ENCODE measurements at places on chromosomes 6 and 20.

DNA sequence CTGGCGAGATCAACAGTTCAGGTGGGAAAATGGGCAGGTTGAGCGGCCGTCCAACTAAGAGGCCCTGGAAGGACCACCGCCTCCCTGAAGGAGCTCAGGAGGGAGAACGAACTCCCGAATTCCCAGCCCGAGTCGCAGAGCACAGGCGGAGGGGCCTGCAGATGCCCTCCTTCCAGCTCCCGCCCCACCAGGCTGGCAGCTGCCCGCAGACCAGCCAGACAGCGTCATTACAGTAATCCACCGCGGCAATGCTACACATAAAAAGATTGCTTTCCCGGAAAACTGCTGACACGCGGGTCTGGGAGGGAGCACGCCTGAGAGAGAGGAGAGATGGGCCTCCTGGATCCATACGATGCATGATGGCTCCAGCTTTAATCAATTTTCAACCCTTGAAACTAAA lies 30.5 kb upstream of the SLCO4A1 start:
- DNase-seq, result no peak

GRCh38 chr20:18628330-18628920 lies 40.6 kb downstream of the DTD1 start:
- DNase-seq, result no peak

- DNase-seq, result no peak
Measured at GRCh38 chr6:135905604-135906300, 54.3 kb downstream of the PDE7B start.

- DNase-seq, result no peak
Measured at GRCh38 chr20:58011106-58011946, 217.1 kb downstream of the ANKRD60 start.

DNA sequence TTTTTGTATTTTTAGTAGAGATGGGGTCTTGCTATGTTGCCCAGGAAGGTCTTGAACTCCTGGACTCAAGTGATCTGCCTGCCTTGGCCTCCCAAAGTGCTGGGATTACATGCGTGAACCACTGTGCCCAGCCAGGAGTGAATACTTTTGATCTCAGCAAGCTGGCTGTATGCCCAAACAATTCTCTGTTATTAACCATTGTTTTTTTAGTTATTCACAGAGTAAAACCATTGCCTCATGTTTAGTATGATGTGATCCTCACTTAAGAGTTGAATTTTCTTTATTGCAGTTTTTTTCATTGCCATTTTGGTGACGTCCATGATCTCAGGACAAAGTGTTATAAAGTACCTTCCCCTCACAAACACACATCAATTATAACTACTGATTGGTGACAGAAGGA lies 14.8 kb downstream of the C6orf141 start:
- no peak for DNase-seq

DNA sequence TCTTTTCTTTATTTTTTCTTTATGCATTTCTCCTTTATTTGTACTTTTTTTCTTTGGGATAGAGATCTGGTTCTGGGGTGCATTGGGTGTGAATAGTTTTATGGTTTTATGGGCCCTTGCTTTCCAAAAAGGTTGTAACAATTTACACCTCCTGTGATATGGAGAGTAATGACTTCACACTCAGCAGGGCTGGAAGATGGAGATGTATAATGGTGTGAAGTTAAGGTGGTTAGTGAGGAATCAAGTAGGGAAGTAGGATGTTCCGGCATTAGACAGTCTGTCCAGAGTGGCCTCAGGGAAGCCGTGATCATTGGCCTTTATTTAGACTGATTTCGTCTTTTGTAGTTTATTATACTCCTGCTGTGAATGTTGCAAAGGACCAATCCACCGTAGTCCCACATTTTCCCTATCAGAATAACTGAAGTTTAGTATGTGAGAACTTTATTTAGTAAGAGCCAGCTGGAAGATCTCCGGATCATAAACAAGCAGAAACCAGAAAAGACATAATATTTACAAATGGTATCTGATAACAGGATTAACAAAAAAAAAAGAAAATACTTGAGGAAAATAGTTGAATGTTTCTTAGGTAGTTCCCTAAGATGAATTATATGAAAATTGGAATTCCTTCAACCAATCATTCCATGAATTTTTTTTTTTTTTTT lies 255.5 kb downstream of the TBC1D7 start:
- DNase-seq, result no peak

DNA sequence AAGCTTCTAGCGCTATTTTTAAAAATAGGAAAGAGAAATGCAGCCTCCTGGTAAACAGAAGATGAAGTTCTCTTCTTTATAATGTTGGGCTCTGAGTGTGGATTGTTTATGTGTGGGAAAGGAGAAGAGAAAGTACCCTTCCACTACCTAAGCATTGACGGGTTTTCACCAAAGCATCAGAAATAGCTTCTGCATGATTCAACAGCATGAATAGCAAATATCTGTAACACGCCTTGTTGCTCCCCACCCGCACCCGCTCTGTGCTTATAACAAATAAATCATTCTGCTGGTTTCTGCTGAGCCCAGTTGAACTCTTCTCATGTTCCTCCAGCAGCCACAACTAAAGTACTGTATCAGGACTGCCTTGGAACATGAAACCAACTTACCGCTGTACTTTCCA lies 20.7 kb downstream of the TXLNB start:
- peak; percentile 53 for DNase-seq

DNA sequence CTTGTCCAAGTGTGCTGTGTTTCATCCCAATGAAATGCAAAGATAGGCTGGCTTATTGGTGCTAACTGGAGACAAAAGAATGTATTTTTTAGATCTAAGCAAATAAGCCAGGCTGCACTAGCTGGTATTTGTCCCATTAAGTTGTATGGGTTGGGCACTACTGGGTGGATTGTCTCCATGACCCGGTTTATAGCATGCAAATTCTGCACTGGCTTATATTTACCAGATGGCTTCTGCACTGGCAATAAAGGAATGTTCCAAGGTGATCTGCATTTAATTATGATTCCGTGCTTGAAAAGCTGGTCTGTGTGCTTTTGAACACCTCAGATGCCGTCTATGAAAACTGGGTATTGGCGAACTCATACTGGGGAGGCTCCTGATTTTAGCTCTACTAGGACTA lies 61.4 kb upstream of the MOCS1 start:
- DNase-seq, result no peak

GRCh38 chr20:58310291-58310782 lies 822 bp downstream of the RAB22A start:
- DNase-seq, result no peak

- no peak for DNase-seq
Measured at GRCh38 chr20:34213213-34213612, 28.0 kb upstream of the ASIP start.

DNA sequence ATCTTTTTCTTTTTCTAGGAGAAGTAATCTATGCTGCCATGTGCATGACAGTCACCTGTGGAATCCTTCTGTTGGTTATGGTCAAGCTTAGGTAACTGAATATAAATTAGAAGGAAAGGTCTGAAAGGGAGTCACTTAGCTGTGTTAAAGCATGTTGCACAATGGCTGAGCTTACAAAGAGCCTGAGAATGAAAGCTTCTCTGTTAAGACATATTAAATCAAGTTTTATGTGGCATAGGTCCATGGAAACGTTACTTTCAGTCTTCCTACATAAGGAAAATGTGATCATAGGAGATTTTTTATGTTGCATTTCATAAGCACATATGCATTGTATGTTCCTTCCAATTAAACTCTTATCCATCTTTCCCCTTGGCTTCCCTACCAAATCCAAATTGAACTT lies 72.1 kb downstream of the GFRAL start:
- DNase-seq, result no peak

DNA sequence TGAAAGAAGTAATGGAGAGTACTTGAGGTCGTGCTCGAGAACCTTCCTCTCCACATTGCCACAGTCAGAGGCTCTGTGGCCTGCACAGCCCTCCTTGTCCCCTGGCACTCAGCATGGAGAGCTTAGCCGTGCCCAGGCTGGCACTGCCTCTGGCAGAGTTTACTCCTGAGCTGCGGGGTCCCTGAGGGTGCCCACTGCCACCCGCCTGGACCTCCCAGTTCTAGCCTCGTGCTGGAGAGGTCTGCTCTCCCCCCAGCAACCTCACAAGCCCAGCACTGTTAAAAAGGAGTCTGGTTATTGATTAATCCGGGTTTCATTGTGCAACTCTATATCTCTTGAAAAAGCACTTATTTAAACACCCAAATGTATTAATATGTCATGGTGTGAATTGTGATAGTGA lies 226.8 kb downstream of the TMEM242 start:
- DNase-seq, result no peak

DNA sequence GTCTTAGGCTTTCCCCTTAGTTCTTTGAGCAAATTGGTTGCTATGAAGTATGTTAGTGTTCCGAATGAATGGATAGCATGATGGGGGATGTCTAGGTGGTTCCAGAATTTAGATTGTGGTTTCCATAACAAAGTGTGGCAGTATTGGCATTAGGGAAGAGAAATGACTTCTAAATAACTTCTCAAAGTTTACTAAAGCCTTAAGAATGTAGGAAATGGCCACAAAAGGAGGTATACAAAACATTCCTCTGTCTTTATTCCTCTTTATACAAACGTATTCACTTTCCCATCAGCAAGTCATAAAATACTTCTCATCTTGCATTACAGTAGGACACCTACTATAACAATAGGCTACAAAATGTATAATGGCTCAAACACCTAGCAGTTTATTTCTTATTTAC lies 279.6 kb downstream of the ESR1 start:
- no peak for DNase-seq

- DNase-seq, result no peak
Measured at GRCh38 chr6:142416179-142416578, 114.4 kb downstream of the ADGRG6 start.

Measured in inflammatory macrophage treated with lipopolysaccharide for 4 hours (primary cell).